ENCODE measurements at places on chromosomes 16 and 17.

DNA sequence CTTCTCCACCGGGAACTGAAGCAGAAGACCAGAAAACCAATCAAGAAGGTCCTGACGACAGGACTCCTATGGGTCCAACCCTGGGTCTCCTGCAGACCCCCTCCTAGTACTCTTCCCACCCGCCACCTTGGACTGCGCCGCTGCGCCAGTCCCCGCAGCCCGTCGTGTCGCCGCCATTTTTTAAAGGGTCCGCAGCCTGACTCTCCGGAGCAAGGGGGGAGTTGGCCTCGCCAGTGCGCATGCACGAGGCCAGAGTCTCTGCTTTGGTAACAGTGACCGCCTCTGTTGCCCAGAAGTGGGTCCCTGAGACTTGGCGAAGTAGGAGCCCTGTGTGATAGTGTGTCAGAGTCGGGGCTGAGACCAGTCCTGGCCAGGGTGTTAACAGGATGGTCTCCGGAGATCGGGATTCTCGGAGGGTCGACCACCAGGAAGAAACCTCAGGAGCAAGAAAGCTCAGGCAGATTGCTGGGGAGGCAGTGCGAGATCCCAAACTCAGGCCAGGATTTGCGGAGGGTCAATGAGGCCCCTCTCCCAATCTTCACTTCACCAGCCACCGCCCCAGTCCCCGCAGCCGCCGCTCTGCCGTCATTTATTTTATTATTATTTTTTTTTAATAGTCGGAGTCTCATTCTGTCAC, 612.5 kb downstream of the KCNJ18 start:
- no peak for DNase-seq

- DNase-seq, result no peak
These were observed 13.3 kb upstream of the MPP2 start for GRCh38 chr17:43920500-43921095.

DNA sequence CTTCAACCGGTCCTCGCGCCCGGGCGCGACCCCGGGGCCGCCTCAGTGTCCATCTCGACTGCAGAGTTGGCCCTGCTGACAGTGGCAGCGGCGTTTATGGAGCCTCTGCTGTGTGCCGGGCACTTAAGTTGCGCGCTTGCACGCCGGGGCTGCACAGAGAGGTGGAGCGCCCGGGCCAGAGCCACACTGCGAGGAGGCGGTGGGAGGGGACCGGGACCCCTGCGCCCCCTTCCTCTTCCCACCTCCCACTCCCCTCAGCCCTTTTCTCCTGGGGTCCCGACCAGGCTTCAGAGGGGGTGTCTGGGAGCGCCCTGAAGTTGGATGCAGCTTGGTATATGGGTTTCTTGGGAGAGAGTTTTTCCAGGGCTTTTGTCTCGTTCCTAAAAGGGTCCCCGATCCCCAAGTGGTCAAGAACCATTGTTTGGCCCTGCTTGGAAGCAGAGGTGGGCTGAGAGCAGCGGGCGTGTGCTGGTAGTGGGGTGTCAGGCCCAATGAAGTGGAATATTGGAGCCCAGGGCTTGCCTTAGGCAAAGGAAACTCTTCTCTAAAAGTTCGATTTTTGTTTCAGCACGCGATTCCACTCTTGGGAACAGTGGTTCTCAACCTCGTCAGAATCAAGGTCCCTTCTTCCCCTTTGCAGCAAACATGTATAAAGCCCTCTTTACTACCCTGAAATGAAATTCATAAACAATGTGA, 605 bp downstream of the MRTFB start:
- DNase-seq, result no peak

- no peak for DNase-seq
These were observed 1.9 kb downstream of the RAD51C start for GRCh38 chr17:58694302-58694701.

- no peak for DNase-seq
These were observed 310.3 kb upstream of the DYNLRB2 start for GRCh38 chr16:80230328-80231120.

DNA sequence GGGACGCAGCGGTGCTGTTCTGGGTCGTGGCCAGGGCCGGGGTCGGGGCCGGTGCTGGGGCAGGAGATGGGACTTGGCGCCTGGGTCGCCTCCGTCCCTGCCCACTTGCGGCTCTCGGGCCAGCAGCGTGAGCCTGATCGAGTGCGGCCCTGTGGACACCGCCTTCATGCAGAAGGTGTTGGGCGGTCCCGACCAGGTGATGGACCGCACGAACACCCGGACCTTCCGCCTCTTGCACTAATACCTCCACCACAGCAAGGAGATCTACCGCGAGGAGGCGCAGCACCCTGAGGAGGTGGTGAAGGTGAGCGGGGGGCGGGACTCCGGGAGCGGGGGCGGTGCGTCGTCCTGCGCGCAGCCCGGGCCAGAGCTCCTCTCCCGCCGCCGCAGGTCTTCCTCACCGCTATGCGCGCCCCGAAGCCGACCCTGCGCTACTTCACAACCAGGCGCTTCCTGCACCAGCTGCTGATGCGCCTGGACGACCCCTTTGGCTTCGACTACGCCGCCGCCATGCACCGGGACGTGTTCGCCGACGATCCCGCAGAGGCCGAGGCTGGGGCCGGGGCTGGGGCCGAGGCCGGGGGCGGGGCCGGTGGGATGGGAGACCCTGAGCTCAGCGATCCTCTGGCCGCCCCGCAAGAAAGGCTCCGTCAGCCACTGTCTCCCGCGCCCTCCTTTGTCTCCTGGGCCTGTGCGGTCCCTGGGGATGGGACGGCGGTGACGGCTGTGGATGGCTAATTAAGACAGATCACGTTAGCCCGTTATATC, 4.5 kb upstream of the HSD17B1 start:
- peak; percentile 56 for DNase-seq

DNA sequence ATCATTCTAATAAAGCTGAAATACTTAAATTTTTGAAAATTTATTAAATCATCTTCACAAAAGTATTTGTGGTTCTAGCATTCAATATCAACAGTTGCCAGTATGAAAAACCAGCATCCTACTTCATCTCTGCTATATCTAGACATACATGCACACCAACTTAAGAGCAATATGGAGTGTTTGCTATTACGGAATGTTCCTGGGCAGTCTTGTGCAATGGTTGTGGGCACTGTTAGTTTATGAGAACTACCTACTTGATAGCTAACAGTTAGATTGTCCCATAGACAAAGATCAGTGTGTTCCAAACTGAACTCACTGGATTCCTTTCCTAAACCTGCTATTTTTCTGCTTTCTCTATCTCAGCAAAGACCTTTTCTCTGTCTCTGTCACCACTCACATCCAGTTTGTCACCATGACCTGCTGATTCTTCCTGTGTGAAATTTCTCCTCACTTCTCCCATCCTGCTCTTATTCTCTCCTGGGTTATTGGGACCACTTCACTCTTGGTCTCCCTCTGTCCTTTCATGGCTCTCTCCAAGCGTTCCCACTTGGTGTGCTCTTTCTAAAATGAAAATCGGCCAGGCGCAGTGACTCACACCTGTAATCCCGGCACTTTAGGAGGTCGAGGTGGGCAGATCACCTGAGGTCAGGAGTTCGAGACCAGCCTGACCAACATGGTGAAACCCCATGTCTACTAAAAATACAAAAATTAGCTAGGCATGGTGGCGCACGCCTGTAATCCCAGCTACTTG, 27.7 kb downstream of the CNTROB start:
- DNase-seq, result no peak

- DNase-seq, result no peak
These were observed 406.5 kb upstream of the MON1B start for GRCh38 chr16:76784530-76784929.

DNA sequence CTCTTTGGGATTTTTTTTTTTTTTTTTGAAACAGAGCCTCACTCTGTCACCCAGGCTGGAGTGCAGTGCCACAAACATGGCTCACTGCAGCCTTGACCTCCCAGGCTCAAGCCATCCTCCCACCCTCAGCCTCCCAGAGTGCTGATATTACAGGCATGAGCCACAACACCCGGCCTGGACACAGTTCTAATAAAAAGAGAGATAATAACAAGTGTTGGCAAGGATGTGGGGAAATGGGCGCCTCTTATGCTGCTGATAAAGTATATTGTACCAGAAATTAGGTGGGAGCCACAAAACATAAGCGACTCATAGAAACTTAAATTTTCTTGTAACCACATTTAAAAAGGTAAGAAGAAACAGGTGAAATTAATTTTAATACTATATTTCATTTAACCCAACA, 50.4 kb upstream of the FA2H start:
- DNase-seq, result no peak

GRCh38 chr16:8644211-8645140, 23.0 kb downstream of the METTL22 start:
- DNase-seq, result no peak
